Uterus (tissue), 4 donors: ENCODE measurements at places on chromosomes 16 and 17.

DNA sequence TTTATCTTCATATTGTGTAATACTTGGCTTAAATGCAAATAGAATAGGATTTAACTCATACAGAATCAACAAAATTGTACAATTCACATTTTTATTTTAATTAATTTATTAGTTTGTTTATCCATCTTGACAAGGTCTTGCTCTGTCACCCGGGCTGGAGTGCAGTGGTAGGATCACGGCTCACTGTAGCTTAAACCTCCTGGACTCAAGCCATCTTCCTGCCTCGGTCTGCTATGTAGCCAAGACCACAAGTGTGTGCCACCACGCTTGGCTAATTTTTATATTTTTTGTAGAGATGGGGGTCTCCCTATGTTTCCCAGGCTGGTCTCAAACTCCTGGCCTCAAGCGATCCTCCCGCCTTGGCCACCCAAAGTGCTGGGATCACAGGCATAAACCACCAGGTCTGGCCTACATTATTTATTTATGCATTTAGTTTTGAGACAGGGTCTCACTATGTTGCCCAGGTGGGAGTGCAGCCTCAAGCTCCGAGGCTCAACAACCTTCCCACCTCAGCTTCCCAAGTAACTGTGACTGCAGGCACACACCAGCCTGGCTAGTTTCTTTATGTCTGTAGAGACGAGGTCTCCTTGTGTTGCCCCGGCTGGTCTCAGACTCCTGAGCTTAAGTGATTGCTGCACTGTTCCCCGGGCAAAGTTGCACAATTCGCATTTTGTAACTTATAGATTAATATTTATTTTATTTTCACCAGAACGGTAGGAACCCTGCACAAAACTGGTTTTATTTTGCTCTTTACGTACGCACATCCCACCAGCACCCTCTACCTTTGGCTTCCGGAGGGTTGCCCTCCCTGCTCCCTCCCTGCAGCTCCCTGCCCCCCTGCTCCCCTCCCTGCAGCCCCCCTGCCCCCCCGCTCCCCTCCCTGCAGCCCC lies 4.9 kb downstream of the DPEP1 start:
- DNase-seq, result no peak

- DNase-seq, result no peak
Measured at GRCh38 chr17:43003542-43004172, 2.9 kb upstream of the IFI35 start.

DNA sequence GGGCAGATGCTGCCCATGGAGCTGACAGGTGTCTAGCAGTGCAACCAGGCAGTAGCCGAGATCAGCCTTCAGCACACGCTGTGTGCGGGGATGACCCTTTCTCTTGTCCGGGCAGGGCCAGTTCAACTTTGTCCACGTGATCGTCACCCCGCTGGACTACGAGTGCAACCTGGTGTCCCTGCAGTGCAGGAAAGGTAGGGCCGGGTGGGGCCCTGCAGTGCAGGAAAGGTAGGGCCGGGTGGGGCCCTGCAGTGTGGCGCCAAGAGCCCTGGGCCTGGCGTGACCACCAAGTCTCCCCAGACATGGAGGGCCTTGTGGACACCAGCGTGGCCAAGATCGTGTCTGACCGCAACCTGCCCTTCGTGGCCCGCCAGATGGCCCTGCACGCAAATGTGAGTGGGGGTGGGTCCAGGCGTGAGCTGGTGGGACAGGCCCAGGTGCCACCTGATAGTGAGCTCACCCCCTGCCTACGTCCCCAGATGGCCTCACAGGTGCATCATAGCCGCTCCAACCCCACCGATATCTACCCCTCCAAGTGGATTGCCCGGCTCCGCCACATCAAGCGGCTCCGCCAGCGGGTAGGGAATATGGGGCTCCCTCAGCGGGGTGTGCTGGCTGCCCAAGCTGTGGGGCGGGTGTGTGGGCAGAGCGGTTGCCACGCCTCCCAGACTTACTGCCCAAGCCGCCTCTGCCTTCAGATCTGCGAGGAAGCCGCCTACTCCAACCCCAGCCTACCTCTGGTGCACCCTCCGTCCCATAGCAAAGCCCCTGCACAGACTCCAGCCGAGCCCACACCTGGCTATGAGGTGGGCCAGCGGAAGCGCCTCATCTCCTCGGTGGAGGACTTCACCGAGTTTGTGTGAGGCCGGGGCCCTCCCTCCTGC lies 40.2 kb downstream of the TSC2 start:
- DNase-seq, result no peak

DNA sequence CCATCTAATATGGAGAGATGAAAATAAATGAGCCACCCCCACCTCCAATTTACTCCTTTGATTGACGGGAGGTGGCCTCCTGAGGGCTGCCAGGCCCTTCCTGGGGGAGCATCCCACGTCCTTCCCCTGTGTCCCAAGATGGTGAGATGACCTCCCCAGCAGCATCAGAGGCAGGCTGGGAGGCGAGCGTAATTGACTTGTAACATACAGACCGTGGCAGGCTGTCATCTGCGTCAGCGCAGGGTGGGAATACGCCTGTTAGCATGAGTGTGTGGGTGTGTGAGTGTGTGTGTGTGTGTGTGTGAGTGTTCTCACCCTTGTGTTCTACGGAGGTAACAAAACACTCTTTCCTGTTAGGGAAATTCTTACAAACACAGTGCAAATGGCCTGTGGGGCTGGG lies 156.9 kb upstream of the CIBAR2 start:
- DNase-seq, result no peak

GRCh38 chr16:1327619-1327947 lies 5.9 kb upstream of the BAIAP3 start:
- no peak for DNase-seq

DNA sequence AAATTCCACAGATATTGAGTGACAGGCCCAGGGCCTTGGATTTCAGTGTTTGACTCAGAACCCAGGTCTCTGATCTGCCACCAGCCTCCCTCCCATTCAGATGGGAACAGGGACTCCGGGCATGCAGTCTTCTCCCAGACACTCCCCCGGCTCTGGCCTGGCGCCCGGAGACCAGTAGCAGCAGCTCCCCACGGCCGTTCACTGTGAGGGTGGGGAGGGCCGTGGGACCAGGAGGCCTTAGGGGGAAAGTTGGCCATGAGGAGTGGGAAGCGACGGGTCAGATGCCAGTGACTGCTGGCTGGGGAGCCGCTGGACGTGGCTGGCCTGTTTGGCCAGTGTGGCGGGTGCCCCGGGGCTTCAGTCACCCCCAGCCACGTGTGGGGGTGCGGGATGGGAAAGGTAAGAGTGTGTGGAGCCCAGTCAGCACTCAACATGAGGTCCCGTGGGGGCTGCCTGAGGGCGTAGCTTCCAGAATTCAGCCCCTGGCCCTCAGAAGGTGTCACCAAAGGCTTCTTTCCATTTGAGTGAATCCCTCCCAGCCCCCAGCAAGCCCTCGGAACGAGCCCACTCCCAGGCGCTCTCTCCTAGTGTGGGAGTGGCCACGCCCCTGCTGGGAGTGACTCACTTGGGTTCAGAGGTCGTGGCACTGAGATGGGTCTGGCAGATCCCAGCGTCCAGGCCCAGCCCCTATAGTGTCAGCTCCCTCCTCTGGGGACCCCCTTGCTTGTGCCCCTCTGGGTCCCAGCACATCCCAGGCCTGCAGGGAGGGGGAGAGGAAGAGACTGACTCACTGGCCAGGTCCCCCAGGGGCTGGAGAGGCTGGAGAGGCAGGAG lies 309.4 kb downstream of the SEC14L1 start:
- DNase-seq, result peak; percentile 93

GRCh38 chr17:65545705-65546523 lies 15.5 kb downstream of the AXIN2 start:
- DNase-seq, result no peak

DNA sequence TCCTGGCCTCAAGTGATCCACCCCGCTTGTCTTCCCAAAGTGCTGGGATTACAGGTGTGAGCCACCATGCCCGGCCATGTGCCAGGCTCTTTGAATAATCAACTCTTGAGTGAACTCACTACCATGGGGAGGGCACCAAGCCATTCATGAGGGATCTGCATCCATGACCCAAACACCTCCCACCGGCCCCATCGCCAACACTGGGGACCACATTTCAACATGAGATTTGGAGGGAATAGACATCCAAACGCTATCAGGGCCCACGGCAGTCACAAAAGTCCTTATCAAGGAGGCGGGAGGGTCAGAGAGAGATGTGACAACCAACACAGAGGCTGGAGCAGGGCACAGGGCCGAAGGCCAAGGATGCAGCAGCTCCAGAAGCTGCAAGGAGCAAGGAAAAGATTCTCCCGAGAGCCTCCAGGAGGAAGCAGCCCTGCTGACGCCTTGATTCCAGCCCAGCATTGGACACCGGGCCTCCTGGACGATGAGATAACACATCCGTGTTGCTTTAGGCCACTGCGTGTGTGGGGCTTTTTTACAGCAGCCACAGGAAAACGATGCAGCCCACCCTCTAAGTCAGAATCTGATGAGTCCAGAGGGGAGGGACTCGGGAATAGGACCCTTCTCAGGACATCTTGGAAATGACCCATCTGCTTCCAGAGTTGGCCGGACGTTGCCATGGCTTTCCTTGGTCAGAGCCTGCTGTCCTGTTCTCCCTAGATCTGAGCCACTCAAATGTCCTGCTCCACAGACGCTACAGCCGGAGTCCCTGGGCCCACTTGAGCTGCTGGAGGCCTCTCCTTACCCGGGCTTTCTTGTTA lies 47.3 kb upstream of the CMIP start:
- no peak for DNase-seq

DNA sequence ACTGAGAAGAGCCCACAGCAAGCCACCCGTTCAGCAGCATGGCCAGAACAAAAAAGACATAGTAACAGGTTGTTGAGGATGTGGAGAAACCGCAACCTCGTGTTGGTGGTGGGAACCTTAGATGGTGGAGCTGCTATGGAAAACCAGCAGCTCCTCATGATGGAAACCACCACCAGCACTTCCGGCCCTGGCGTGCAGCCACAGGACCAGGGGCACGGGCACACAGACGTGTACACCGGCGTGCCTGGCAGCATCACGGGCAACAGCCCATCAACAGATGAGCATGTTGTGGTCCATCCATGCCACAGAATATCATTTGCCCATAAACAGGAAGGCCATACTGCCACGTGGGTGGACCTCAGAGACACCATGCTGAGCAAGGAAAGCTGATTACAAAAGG lies 11.9 kb downstream of the CTU2 start:
- no peak for DNase-seq

- DNase-seq, result no peak
Measured at GRCh38 chr17:80000981-80001775, 34.5 kb downstream of the TBC1D16 start.

DNA sequence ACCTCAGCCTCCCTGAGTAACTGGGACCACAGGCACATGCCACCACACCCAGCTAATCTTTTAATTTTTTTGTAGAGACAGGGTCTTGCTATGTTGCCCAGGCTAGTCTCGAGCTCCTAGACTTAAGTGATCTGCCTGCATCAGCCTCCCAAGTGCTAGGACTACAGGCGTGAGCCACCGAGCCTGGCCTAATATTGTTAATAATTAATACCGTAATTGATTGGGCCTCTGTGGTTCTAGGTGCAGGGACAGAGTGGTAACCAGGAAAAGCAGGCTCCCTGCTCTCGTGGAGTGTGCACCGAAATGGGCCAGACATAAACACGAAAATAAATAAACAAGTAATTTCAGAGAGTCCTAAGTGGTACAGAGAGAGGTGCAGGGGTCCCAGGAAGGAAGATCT lies 241.0 kb downstream of the GSG1L start:
- DNase-seq, result no peak

DNA sequence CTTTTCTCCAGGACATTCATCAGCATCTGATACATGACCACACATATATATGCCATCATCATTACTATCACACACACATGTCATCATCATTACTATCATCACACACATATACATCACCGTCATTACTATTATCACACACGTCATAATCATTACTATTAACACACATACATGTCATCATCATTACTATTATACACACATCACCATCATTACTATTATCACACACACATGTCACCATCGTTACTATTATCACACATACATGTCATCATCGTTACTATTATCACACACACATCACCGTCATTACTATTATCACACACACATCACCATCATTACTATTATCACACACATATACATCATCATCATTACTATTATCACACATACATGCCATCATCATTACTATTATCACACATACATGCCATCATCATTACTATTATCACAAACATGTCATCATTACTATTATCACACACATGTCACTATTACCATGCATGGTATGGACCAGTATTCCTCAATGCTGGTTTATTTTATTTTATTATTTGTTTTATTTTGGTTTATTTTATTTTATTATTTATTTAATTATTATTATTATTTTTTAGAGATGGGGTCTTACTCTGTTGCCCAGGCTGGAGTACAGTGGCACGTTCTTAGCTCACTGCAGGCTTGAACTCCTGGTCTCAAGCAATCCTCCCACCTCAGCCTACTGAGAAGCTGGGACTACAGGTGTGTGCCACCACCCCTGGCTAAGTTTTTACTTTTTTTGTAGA lies 46.3 kb upstream of the CNEP1R1 start:
- no peak for DNase-seq

DNA sequence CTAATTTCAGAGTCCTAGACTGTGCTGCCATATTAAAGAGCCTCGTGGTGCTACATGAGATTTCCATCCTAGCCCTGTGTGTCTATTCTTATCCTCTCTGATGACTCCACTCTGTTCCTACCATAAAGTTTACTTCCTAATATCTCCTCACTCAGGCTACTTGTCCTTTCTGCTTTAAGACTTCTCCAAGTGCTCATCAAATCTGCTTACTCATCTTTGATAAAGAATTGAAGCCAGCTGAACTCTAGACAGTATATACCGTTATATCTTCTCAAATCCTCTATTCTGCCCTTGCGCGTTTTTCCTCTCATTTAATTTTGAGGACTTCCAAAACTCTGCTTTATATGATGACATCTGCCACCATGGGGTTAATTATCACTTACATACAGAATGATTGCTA lies 539.5 kb downstream of the HAPSTR1 start:
- no peak for DNase-seq

- no peak for DNase-seq
Measured at GRCh38 chr16:80463326-80463725, 77.5 kb upstream of the DYNLRB2 start.

GRCh38 chr16:70254965-70255286 lies 3.2 kb upstream of the EXOSC6 start:
- DNase-seq, result no peak
